Stimulated activated CD8-positive, alpha-beta memory T cell treated with anti-CD3 and anti-CD28 coated beads, Interleukin-4, amount 100 ng/mL, for 4 hours (primary cell): ENCODE measurements at places on chromosomes 13 and 19.

DNA sequence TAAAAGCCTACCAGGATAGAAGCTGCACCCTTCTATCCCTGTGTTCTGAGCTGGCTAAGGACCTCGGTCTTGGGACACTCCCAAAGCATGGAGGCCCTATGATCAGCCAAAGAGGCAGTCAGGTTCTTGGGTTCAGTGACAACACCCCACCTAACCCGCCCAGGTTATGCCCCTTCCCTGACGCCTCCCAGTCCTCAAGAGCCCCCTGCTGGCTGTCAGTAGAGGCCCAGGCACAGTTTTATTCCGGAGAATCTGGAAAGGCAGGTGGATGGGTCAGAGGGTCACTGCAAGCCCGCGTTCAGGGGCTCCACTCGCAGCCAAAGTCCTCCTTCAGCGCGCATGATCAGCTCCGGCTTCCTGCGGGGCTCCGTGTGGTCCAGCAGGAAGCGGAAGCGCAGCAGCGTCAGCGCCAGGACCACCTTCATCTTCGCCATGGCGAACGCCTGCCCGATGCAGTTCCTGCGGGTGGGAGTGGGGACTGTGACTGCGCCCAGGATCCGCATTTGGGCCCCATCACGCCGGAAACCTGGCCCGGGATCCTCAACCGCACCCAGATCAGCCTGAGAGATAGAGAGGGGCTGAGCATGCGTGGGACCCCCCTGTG is 22.3 kb downstream of the OR10H3 start:
- DNase-seq = no peak

DNA sequence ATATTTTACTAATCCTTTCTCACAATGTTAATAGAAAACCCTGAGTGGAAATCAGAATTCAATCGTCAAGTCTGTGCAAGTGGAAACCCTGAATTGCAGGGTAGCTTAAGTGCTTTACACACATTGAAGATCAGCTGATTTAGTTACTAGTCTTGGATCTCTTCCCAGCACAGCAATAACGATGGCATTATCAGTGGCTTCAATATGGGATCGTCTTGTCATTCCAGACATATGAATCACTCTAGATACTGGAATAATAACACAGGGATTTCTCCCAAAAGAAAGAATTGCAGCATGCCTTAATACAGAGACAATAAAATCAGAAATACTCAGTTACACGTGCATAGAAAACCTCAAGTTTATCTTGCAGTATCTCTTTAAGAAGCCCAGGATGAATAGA is 12.6 kb upstream of the METTL21C start:
- DNase-seq = no peak

GRCh38 chr19:40055049-40055448 is 982 bp downstream of the ZNF780B start:
- no peak for DNase-seq

GRCh38 chr19:30677702-30678101 is 305.5 kb downstream of the ZNF536 start:
- DNase-seq = no peak

GRCh38 chr19:31386806-31387205 is 37.6 kb upstream of the TSHZ3 start:
- no peak for DNase-seq

DNA sequence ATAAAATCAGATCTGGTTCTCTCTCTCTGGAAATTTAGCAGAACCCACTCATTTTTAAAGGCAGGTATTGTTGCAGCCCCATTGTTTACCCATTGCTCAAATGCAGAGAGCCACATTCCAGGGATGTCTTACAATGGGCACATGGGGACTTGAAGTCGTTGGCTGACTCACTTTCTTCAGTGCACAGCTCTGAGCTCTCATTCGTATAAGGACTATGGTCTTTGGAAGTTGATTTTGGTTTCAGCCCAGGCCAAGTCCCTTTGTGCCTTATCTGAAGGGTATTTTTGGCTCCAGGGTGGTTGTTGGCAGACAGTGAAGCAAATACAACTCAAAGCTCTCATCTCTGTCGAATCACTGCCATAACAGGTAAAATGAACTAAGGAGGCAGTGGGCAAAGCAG is 47.3 kb upstream of the CLDN10 start:
- no peak for DNase-seq

- no peak for DNase-seq
These were observed 108.3 kb downstream of the SLITRK1 start for GRCh38 chr13:83773961-83774360.

- DNase-seq = no peak
These were observed 640 bp downstream of the ZSCAN5A start for GRCh38 chr19:56314018-56314380.

- DNase-seq = no peak
These were observed 1422.1 kb downstream of the PCDH9 start for GRCh38 chr13:65808061-65808460.

DNA sequence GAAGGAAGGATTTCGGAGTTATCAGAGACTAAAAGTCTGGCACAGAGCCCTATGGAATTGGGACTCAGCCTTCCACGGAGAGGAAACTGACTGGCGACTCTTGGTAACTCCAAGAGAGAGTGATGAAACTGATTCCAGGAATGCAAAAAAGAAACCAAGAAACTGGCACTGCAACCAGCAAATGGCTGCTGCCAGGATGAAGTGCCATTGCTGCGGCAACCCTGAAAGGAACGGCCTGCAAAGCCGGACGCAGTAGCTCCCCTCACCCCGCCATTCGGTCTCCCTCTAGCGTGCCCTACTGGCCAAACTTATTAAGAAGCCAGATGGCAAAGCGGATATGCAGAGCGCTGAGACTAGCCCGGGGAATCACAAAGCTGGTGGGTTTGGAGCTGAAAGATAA is 236.0 kb downstream of the PCDH9 start:
- no peak for DNase-seq

GRCh38 chr13:45198041-45198440 is 2.8 kb downstream of the KCTD4 start:
- no peak for DNase-seq

- DNase-seq = no peak
These were observed 31.4 kb downstream of the CCDC122 start for GRCh38 chr13:43848001-43848649.

DNA sequence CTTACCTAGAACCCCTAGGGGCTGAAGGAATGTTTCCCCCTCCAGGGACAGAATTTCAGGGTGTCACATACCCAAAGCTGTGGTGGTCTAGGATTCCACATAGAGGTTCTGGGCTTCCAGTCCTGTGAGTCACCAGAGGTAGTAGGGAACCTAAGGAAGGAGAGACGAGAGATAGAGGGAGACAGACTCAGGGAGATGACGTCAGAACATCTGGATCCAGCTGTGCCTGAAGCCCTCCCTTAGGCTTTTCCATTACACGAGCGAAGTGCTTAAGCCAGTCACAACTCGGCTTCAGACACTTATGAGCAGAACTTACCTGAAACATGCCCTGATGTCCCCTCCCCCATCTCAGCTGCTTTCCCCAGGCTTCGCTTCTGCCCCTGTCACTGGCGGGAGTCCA is 11.8 kb upstream of the SELENOW start:
- DNase-seq = no peak

DNA sequence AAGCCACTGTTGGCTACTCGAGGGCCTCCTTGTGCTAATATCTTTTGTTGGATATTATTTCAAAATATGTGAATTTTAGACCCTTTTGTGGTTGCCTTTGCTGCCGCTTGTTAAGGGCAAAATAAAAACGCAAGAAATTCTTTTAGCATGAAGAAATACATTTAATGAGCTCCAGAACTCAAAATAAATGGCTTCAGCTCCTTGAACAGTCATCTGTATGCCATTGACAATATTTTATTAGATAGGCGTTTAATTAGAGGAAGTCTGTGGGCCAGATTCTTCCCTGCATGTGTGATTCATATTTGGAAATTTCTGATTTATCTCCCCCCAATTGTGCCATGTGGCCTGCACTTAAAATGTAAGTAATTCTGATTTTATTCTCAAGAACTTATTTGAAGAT is 177.2 kb downstream of the STK24 start:
- DNase-seq = no peak

DNA sequence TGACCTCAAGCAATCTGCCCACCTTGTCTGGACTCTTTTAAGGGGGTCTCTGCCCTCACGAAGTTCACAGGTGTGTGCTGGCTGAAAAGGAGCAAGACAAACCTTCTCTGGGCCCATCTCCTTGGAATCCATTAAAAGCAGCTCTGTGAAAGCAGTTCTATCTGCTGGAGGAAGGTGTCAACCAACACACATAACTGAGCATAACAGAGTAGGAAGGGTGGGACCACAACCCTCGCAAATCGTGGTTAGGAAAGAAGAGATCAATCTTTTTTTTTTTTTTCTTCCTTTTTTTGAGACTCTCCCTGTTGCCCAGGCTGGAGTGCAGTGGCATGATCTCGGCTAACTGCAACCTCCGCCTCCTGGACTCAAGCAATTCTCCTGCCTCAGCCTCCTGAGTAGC is 1.4 kb downstream of the SUGP2 start:
- DNase-seq = no peak

GRCh38 chr13:83450591-83450990 is 431.7 kb downstream of the SLITRK1 start:
- DNase-seq = no peak

DNA sequence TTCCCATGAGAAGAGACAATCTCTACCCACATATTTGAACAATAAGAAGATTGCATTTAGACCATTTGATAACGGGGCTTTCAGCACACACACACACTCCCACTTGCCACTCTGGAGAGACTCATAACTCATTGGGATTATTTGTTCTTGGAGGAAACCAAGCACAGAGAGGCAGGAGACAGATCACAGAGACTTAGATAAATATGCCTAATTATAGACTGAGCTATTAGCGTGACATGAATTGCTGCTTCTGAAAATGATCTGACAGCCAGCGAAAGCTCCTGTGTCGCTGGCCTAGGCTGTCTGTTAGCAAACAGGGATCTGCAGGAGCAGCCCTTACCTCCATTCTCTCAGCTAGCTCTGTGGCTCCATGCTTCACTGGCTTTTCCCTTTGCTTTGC is 111.4 kb downstream of the CCNA1 start:
- DNase-seq = no peak

DNA sequence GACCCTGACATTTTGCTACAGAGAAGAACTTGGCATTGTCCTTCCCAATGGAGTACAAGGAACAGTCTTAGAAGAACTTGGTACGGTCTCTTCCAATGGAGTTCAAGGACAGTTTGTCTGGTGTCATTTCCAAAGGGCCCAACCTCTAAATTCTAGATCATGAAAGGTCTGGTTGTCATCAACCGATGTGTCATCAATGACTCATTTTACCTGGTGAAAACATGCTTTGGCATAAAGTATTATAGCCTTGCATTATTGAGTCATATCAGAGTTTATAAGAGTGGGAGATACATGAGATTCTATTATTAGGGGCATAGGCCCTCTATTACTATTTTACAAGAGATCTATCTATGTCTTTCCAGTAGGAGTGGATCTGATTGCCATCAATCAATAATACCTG is 4.3 kb downstream of the CYP2B6 start:
- DNase-seq = no peak

DNA sequence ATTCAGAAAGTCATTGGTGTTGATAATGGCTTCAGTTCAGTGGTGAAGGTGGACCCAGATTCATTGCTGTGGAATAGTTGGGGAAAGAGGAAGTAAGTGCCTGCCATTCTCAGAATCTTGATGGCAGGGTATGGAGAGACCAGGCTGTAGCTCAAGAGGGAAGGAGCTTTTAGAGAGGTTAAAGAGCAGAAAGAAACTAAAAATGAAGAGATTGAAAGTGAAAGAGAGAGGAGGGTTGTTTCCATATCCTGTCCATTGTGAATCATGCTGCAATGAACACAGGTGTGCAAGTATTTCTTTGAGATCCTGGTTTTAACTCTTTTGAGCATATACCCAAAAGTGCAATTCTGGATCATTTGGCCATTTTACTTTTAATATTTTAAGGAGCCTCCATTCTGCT is 12.5 kb downstream of the GJB6 start:
- no peak for DNase-seq

- peak; percentile 67 for DNase-seq
These were observed 29.7 kb downstream of the GPX4 start for GRCh38 chr19:1133471-1133929.

- no peak for DNase-seq
These were observed 13.9 kb downstream of the COL4A1 start for GRCh38 chr13:110293037-110293436.

DNA sequence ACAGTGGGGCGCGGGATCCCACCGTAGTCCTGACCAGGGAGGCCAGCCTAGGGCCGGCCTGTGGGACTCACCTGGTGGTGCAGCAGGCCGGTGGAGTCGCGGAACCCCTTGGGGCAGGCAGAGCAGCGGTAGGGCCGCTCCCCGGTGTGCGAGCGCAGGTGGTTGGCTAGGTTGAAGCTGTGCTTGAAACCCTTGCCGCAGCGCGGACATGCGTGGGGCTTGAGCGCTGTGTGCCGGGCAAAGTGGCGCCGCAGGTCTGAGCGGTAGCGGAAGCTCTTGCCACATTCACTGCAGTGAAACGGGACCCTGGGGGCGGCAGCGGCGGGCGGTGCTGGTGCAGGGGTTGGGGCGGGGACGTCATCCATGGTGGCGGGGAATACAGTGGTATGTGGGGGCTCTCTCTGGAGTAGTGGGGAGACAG is 1.8 kb downstream of the FIZ1 start:
- no peak for DNase-seq

GRCh38 chr19:42288881-42289555 is 12.9 kb upstream of the PRR19 start:
- no peak for DNase-seq

GRCh38 chr19:52351512-52351911 is 15.5 kb downstream of the ZNF610 start:
- no peak for DNase-seq

- no peak for DNase-seq
These were observed 5.4 kb upstream of the OLFM2 start for GRCh38 chr19:9941671-9942070.

- no peak for DNase-seq
These were observed 118.5 kb downstream of the STK24 start for GRCh38 chr13:98458431-98458830.

- no peak for DNase-seq
These were observed 18.4 kb upstream of the RNASEH2B start for GRCh38 chr13:50891206-50891605.

DNA sequence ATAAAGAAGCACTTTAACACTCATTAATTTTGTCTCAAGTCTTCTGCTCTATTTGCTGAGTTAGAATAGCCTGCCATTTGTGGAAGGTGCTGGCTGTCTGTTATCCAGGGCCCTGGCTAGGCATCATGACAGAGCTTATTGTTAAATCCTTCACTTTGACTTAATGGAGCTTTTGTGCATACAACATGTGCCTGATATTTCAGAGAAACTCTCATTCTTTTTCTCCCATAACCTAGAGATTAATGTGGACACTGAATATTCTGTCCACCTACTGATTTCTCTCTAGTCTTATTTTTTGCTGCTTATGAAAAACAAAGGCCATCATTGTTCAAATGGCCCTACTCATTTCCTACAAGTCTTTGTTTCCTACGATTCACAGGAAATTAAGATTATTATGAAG is 383.1 kb upstream of the HTR2A start:
- no peak for DNase-seq

- peak; percentile 67 for DNase-seq
These were observed 2.8 kb downstream of the ZFP36 start for GRCh38 chr19:39409208-39410016.

DNA sequence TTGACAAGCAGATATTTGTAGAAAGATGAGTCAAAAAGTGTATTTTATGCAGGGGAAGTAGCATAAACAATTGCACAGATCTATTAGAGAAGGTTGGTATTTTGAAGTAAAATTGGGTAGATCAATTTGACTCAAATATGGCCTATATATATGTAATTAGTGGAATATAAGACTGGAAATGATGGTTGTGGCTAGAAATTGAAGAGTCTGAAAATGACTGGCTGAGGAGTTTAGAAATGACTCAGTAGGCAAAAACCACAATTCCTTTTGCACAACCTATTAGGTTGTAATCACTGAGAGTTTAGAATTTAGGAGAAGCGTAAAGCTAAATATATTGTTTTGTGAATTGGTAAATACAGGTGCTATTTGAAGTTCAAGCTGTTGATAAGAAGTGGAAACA is 622.6 kb upstream of the PCDH20 start:
- no peak for DNase-seq
